ENCODE measurements at places on chromosomes 4 and X.
A peak's percentile ranks its signal among the peaks of the same experiment; 100 is the strongest.

DNA sequence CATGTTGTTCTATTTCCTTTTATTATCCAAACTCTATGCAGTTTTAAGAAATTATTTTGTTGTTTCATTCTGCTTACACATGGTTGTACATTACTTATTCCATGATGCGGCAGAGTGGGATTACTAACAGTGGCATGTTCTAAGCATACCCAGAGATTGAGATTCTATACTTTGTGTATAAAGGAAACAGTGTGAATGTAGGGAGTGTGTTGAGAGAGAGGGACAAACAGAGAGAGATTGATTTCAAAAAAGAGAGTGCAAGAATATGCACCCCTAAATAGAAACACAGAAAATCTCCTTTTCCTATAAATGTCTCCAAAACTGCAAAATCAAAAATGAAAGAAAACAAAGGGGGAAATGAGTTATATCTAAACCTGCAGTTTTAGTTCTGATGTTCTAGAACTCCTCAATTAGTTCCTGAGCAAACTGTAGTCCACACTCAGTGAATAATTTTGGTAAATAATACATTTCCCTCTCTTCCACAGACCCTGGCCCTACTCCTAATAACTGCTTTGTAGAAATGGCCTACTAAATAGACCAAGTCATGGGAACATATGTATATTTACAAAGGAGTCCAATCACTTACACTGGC is 31.0 kb downstream of the SLC9B1 start:
- DNase-seq, result no peak

- no peak for DNase-seq
These were observed 49.0 kb downstream of the SYTL5 start for GRCh38 chrX:38055170-38055847.

DNA sequence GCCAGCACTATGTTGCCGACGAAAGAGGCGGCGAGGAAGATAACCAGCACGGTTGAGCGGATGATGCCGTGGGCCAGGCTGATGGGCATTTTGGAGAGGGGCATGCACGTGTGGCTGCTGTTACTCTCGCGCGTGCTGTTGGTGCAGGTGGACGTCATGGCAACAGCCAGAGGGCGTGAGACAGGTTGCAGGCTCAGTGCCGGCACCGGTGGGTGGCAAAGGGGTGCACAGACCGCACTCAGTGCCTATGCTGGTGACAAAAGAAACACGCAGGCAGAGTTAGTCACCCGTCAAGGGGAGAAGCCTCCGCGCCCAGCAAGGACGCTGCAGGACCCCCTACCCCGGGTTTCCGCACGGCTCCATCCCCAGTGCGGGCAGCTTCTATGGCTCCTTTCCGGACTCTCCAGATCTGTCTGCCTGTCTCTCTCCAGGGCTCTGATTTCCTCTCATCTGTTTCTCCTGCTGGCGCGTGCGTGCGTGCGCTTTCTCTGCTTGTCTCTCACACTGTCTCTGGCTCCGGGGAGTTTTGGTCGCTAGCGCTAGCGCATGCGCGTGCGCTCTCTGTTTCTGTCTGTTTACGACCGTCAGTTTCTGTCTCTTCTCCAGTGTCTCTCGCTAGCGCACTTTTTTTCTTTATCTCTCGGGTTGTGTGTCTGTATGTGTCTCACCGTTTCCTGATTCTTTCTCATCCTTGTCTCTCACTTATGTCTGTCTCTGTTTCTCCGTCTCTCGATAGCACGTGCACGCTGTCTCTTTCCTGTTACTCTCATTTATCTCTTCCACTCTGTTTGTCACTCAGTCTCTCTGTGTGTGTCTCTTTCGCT is 2.1 kb downstream of the GPR101 start:
- peak; percentile 46 for DNase-seq

DNA sequence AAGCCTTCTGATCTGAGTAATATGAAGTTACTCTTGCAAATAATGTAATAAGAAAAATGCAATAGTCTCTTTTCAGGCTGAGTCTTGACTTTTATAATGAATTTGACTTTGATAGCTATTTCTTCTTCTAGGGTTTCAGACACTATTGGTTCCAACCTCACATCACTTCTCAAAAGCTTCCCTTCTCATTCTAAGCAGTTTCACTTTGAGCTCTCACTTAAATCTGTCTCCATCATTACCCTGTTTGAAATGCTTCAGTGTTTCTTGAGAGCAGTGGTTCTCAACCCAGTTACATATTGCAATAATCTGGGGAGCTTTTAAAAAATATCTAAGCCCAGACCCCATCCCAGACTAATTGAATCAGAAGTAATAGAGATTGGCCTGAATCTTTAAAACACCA is 40.5 kb upstream of the BMP2K start:
- DNase-seq, result no peak

GRCh38 chr4:74770226-74770910 is 24.0 kb downstream of the BTC start:
- DNase-seq, result no peak

DNA sequence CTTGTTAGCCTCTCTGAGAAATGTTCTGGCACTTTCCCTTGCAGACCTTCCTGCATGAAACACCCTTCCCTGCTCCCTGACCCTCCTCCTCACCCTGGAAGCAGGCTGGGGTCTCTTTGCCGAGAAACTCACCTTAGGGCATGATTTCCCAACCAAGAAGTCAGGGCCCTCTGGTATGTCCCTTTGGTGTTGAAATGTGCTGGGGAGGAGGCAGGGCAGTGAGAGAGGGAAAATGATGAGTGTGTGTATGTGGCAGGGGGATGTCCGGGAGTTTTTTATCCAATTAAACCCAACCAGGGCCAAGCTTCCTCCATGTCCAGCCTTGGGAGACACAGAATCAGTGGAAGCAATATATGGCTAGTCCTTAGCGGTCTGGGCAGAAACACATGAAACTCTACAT is 5.1 kb downstream of the ELF4 start:
- DNase-seq, result no peak

DNA sequence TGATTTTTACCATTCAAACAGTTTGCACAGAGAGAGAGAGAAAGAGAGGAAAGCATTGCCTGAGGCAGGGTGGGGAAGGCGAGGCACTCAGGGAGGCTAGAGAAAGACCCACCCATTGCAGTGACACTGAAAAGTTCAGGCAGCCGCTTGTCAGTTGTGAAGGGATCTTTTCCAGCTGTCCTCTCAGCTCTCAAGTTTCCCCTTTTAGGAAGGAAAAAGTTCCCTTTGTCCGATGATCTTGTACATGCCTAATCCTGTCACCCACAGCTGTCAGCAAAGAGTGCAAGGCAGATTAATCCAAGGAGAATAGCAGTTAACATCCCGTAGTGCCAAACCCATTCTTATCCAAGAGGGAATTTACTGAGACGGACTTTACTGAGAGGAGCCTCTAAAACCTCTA is 255.0 kb downstream of the MAGEB5 start:
- DNase-seq, result no peak

DNA sequence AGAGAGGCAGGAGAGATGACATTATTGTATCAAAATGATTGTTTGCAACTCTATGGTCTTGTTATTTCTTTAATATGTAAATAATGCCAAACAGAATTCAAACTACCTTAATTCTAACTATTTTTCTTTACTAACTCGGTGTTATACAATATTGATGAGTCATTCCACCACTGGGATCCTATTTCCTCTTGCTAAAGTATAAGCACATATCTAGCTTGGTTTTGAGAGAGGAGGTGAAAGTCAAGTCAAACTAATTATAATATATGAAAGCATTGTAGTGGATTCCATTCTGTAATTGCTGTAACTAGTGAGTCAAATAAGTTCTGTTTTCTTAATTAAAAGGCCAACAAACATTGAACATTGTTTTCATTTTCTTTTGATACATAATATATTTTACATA is 837.6 kb downstream of the PDHA2 start:
- DNase-seq, result no peak

- DNase-seq, result no peak
These were observed 420.4 kb upstream of the CTSO start for GRCh38 chr4:156374069-156374468.

DNA sequence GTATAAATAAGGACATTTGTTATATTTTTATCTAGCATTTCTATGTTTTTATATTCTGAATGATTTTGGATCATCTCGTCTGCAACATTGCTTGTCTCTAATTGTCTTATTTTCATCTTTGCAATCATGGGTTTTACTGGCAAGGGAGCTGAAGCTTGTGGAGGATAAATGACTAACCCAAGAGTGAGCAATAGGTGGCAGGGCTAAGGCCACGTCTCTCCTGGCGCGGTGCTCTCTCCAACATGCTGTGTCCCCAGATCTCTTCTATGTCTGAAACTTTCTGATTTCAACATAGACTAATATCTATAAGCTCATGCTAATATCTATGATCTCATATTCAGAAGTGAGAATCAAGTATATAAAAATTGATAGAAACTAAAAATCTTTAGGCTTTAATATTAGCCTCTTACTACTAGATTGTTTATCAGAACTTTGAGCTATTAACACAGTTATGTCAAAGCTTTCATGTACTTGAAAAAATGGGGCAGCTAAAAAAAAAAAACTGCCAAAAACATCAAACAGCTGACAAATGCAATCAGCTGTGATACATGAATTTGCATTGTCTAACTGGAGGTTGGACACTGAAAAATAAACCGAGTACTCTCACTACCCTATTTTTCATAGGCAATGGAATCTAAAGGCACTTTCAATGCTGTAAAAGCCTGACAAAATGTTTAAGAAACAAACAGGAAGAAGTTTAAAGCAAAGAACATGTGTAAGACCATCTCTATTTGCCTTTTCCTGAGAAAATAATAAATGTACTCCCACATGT is 169.2 kb downstream of the TMA16 start:
- DNase-seq, result no peak

DNA sequence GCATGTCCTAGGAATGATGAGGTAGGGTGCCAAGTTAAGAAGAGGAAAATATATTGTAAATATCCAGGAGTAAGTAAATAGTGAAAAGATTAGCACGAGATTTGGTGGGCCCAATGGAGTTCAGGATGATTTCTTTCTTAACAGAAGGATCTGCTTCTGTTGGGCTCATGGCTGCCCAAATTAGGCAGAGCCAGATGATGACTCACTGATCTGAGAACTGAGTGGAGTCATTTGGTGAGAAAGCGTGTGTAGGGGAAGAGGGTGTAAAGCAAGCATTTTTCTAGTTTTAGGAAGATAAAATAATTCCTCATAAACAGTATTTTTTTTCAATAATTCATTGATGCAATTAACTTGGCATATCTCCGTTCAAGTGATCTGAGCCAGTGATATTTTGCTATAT is 1.6 kb downstream of the TBX22 start:
- no peak for DNase-seq

- no peak for DNase-seq
These were observed 3.7 kb downstream of the GRIPAP1 start for GRCh38 chrX:48998391-48998790.

GRCh38 chrX:30568136-30568535 is 9.4 kb downstream of the TASL start:
- no peak for DNase-seq

GRCh38 chrX:134484039-134484438 is 24.1 kb downstream of the HPRT1 start:
- no peak for DNase-seq

DNA sequence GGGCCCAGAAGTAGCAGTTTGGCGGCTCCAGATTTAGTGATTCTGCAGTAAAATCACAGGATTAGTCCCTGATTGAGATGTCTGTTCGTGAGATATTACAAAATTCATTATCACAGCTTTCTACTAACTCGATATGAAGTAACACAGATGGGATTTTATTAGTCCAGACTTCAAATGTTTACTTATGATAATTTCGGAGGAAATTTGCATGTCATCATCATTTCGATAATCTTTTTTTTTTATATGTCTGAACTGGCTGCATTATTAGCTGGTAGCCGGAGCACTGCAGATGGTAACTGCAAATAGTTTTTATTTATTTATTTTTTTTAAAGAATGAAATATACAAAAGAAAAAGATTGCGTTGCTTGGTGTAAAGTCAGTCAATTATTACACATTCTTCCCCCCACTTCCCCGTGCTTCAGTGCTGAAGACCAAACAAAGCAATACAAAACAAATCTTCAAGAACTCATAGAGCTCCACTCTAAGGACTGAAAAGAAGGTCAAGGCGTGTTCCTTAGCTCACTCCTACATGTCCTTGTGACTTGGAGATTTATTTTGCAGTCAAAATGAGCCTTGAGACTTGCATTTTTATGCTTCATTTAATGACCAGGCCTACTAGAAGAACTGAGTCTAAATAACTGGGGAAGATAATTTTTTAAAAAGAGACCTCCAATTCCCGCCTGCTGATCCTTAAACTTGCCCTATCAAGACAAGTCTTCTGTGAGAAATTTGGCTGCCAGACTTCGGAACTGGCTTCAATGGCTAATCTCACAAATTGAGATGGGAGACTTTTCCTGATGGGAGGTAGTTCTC is 11.7 kb upstream of the PITX2 start:
- no peak for DNase-seq

DNA sequence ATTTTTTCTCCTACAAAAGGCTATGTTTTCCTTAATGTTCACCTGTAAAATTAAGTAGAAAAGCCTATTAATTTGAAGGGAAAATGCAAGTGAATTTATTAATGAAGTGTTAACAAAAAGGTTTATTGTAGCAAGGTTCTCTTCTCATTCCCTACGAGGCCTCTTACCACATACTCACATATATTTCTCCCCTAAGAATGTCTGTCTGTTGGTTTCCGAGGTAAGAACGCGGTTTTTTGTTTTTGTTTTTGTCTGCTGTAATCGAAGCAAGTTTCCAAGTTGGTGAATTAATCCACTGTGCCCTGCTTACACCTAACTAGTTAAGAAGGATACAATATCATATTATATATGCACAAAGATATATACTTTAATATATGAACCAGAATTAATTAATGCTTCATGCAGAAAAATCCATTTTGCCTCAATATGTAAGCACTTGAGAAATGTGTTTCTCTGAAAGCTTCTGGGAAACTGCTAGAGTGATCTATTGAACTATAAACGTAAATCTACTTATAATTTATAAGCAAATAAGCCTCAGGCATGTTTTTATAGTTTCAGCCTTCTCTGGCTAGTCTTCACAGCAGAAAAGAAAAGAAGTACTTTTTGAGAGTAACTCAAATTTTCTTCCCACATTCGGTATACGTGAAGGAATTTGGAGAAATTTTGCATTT is 120.8 kb downstream of the EGF start:
- no peak for DNase-seq

DNA sequence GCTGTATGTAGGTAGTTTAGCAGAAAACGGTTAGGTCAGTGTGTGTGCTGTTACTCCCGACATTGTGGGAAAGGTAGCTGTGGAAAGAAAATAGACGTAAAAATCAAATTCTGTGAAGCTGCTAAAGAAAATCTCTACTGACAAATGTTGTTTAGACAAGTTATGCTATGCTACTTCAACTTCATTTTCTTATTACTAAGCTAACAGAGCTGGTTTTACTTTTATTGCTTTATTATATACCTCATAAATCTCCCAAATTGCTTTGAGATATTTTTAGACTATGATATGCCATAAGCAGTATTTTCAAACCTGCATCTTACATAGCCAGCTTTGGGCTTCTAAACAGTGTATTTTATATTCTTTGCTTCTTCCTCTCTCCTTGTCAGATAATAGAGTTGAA is 108.2 kb upstream of the PACRGL start:
- DNase-seq, result no peak
